SW 1271 (cell line): ENCODE measurements at places on chromosomes 5 and 9.

- DNase-seq: no peak
Measured at GRCh38 chr9:109206670-109207069, 39.6 kb upstream of the FRRS1L start.

- no peak for DNase-seq
Measured at GRCh38 chr5:158648631-158649030, 451.1 kb downstream of the EBF1 start.

- no peak for DNase-seq
Measured at GRCh38 chr5:156367597-156367996, 40.6 kb downstream of the SGCD start.

GRCh38 chr5:154519359-154519758, 41.3 kb upstream of the HAND1 start:
- DNase-seq: no peak

- no peak for DNase-seq
Measured at GRCh38 chr5:180338001-180338707, 15.0 kb downstream of the GFPT2 start.

GRCh38 chr9:110926828-110927487, 111.3 kb downstream of the LPAR1 start:
- no peak for DNase-seq

DNA sequence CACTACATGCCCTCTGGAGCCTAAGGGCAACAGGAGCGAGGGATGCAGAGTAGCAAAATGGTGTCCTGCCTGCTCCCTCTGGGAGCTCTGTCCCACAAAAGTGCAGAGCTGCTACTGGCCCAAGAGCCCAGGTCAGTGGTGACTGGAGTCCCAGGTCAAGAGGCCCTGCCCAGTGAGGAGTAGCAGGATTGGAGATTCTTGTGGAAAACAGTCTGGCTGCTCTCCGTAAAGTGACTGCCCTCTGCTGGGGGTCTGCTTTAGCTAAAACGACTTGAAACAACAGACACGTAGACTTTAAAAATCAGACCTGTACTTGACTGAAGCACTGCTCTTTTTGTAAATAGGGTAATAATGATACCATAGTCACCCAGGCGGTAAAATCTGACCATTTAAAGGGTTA, 917.0 kb downstream of the MAT2B start:
- DNase-seq: no peak
